ENCODE measurements at places on chromosomes 7 and 10.

- no peak for DNase-seq
Observed at GRCh38 chr10:69904533-69904932, 102.8 kb downstream of the COL13A1 start.

DNA sequence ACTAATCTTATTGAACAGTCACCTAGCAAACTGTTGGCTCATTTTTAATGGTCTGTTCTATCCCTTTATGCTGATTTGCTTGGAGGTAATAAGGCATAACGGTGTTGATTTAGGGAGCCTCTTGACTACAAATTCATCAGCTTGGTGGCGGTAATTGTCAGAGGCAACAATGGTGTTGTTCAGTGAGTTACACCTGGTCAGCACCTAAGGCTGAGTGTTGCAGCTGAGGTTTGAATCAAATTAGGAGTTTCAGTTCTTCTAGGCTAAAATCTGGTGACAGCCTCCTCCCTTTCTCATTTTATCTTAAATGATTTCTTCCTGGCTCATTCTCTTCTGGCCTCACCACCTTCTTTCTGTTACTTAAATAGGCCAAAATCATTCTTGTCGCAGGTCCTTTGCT, 42.3 kb upstream of the SP8 start:
- no peak for DNase-seq

GRCh38 chr7:79282070-79282694, 171.3 kb downstream of the MAGI2 start:
- no peak for DNase-seq

DNA sequence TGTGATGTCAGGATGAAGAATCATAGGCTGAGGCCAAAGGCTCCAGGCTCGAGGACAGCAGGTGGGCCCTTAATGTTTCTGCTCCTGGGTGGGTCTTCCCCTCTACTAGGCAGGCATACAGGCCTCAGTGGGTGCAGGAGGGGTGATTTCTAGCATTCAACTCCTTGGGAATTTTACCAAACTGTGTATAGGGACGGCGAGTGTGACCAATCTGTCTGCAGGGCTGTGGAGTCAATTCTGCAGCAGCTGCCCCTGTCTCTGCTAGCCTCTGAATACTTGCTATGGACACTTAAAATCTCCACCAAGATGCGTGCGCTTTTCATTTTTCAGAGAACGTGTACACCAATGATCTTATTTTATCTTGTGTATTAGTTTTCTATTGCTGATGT, 115.5 kb downstream of the WDR11 start:
- DNase-seq, result no peak

- DNase-seq, result no peak
Observed at GRCh38 chr10:29039091-29039490, 249.8 kb upstream of the LYZL1 start.

- no peak for DNase-seq
Observed at GRCh38 chr10:72223743-72224101, 7.6 kb upstream of the ASCC1 start.

- DNase-seq, result no peak
Observed at GRCh38 chr7:51280156-51280555, 36.5 kb downstream of the COBL start.

GRCh38 chr7:2490181-2490651, 14.0 kb upstream of the GRIFIN start:
- no peak for DNase-seq

- no peak for DNase-seq
Observed at GRCh38 chr10:132237871-132238270, 51.1 kb downstream of the DPYSL4 start.

- no peak for DNase-seq
Observed at GRCh38 chr7:120996333-120996987, 7.9 kb downstream of the CPED1 start.

DNA sequence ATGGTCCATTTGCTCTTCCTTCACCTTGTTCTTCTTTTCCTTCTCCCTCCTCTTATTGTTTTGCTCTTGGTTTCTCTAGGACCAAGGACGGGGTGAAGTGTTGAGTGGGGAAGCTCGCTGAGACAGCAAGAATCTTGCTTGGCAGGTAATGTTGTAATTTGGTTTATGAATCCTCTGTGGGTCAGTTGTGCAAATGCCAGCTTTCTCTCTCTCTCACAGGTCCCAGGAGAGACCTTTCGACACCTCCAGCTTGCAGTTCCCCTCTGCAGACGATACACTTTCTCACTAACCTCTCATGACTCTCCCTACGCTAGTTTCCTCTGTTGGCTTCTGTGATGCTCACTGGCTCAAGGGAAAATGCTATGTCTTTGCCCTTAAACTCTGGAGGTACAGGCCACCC, 77.0 kb downstream of the FRMD4A start:
- no peak for DNase-seq

GRCh38 chr10:94288361-94289101, 74.2 kb downstream of the NOC3L start:
- no peak for DNase-seq

- DNase-seq, result no peak
Observed at GRCh38 chr10:60367431-60367830, 22.2 kb downstream of the ANK3 start.

DNA sequence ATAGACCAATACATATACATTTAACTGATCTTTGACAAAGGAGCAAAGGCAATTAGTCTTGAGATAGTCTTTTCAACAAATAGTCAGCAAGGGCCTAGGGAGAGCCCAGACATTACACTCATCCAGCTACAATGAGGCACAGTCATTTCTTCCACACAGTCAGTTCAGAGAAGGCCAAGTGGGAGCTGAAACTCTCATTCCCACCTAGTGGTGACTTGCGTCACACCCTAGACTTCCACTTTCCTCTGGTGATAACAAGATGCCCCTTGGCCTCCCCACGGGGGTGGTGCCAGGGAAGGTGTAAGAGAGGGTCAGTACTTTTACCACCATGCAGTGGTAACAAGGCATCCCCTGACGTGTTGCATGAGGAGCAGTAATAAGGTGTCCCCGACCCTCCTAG, 8.0 kb downstream of the FRMPD2 start:
- DNase-seq, result no peak

GRCh38 chr10:108521827-108522492, 1357.5 kb upstream of the SORCS1 start:
- DNase-seq, result no peak

GRCh38 chr7:121011401-121011800, 22.9 kb downstream of the CPED1 start:
- DNase-seq, result no peak

DNA sequence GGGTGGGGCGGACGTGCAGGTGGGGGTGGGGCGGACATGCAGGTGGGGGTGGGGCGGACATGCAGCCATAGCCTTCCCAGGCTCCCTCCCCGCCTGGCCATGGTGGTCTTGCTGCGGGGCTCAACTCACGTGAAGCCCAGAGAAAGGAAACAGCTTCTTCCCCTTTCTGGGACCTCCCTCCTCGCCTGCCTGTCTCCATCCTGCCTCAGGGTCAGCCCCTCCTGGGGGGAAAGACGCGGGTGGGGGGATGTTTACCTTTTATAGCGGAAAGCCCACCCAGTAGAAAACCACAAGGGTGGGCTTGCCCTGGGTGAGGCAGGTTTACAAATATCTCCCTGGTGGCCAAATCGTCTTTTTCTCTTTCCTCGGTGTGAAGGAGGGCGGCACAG, 520.0 kb downstream of the GLRX3 start:
- no peak for DNase-seq

GRCh38 chr7:84372155-84372621, 177.6 kb upstream of the SEMA3A start:
- no peak for DNase-seq
